ENCODE measurements at places on chromosomes 11 and 22. TPM values are rescaled to one million over a fixed set of nuclear protein-coding genes. Genes with fewer than 3 reads are reported as not detected.
A peak's percentile ranks its signal among the peaks of the same experiment; 100 is the strongest.

Gene MS4A6E
- not detected for total RNA-seq

- DNase-seq: peak; percentile 12
Observed at GRCh38 chr11:3036419-3036818, 20.8 kb downstream of the CARS1 start.

DNA sequence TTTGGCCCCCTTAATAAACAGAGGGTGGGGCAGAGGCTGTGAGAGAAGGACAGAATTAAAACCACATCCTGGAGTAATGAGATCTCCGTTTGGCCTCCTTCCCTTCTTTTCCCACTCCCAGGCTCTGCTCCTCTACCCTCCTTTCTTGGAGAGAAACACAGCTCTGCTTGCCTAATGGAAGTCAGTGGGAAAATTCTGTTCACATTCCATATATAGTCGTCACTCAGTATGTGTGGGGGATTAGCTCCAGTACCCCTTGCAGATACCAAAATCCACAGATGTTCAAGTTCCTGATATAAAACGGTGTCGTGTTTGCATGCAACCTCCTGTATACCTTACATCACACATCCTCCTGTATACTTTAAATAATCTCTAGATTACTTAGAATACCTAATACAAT is 37.6 kb upstream of the THY1 start:
- no peak for DNase-seq

GRCh38 chr11:65422633-65423515 is at the start of gene NEAT1:
Gene NEAT1 (plus strand): TSS chr11:65422798.
- DNase-seq: peak; percentile 97

GRCh38 chr11:84686716-84687115 is 940.4 kb downstream of the DLG2 start:
- DNase-seq: no peak

DNA sequence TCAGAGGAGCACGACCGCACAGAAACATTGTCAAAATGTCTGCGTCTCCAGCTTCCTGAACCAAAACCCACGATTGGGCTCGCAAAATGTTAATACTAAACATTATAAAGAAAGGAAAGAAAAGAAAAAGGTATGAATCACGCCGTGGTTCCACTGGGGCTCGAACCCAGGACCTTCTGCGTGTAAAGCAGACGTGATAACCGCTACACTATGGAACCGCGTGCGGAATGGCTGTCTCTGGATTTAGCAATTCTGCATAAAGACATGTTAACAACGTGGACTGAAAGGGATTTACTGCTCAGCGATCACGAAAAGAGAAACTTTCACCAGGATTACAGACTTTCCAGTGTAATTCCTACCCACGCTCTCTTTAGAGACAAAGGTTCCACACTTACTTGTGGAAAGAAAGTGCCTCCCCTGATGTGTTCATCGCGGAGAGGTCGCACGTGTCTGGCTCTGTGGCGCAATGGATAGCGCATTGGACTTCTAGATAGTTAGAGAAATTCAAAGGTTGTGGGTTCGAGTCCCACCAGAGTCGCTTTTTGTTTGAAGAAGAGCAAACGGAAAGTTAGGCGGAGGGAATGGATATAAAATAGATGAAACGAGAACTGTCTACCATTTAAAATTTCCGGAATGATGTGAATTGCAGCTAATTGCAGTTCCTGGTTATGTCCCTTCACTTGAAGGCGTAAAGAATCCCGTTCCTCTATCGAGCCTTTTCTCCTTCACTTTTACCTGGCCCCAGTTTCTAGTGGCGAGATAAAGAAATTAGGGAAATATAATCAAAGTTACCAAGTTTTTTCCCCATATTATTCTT is 39.7 kb downstream of the OR4D9 start:
- DNase-seq: peak; percentile 81

GRCh38 chr11:121309688-121310087 is 17.1 kb downstream of the SC5D start:
- no peak for DNase-seq

Gene C11orf86
- total RNA-seq: not detected

DNA sequence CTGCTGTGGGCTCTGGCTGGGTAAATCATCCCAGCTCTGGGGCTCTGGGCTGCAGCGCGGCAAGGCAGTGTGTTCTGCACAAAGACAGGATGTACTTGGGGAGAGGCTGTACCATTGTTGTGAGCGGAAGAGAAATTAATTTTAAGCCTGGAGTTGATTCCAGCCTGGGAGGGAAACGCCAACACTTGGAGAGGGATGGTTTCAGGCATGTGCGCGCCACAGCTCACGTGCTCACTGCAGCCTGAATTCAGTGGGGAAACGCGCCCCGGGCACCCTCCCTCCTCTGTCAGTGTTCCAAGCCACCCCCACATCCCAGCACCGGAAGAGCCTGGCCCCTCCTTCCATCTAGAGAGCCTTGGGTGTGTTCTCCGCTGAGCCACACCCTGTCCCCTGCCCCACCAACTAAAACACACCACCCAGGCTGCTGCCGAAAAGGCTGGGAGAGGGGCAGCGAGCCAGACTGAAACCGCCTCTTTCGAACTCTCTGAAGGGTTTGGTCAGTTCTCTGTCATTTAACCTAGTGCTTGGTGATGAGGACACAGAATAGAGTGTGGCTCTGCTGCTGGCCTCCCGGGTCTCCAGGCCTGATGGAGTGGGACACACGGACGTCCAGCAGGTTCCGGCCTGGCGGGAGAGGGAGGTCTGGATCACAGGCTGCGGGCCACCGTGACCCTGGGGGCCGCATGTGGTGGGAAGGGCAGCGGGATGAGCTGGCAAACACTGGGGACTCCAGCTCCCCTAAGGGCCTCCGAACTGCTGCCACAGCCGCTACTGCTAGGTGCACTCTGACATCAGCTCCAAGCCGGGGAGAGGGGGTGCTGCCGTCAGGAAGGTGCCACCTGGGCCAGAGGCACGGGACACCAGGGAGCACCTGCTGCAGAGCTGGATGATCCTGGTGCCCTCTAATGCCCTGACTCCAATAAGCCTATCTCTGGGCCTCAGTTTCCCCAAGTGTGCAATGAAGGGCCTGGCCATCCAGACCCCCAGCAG is 230.8 kb downstream of the CTTN start:
- DNase-seq: peak; percentile 33

GRCh38 chr11:87295237-87295636 is 257.5 kb downstream of the TMEM135 start:
- no peak for DNase-seq

GRCh38 chr22:45223304-45224117 is 17.2 kb downstream of the KIAA0930 start:
- DNase-seq: peak; percentile 25

Gene AAMDC
- 88.3 TPM for total RNA-seq

Gene SYCE3
- total RNA-seq: not detected

Gene PLA2G3
- total RNA-seq: not detected

Gene CPT1B
- 289 TPM for total RNA-seq

Gene OR51E2
- total RNA-seq: not detected

GRCh38 chr11:103688924-103689323 is 347.5 kb upstream of the DDI1 start:
- no peak for DNase-seq

DNA sequence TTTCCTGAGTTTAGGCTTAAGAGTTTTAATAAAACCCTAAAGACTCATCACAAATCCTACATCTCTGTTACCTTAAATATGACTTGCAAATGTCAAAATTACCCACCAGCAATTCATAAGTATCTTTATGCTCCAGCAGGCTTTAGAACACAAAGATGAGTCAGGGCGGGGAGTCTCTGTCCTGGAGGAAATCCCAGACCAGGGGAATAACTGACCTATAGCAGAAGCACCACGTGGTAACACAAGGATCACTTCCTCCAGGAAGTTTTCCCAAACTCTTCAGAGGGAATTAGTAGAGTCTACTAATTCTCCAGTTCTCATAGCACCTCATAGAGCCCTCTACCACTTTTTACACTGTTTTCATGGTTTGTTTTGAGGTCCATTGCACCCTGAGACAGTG is 217.0 kb downstream of the NAV2 start:
- DNase-seq: no peak

GRCh38 chr11:76280151-76280881 is 74.0 kb upstream of the WNT11 start:
- no peak for DNase-seq

Gene OR2AG1
- not detected for total RNA-seq

GRCh38 chr11:134266841-134267251 is 9.3 kb upstream of the GLB1L3 start:
- DNase-seq: no peak

DNA sequence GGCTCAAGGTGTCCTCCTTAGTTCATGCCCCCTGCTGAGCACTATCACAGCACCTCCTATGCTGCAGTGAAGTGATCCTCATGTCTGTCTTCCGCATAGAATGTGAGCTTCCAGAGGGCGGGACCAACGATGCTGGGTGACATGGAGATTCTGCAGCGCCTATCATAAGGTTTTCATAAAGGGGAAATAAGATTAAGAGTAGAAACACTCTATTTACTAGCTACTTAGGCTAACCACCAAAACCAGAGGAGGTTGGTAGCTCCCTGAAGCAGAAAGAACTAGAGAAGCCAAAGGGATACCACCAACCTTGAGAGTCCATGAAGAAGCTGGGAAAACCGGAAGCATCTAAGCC is 39.3 kb upstream of the POU2AF1 start:
- no peak for DNase-seq

GRCh38 chr11:108835624-108836023 is 170.8 kb downstream of the DDX10 start:
- no peak for DNase-seq

DNA sequence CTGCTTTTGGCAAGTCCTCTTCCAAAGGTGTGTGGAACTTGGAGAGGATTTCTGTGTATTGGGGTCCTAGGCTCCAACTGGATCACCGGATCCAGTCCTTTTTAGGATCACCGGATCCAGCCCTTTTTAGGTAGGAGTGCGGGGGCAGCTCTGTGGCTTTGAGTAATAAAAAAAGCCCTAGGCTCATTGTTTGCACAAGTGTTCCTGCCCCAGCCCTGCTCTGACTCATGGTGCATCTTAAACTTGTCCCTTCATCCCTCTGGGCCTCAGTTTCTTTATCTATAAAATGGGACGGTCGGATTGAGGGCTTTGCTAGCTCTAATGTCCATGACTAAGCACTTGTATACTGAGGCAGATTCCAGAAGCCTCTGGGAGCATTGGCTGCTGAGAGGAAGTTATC is 22.7 kb upstream of the CD44 start:
- DNase-seq: no peak

GRCh38 chr22:47282366-47282765 is 519.9 kb downstream of the TBC1D22A start:
- no peak for DNase-seq

Gene MISFA
- 9.8 TPM for total RNA-seq

Gene SLC25A18
- total RNA-seq: 1.1 TPM

Gene MMP12
- not detected for total RNA-seq

DNA sequence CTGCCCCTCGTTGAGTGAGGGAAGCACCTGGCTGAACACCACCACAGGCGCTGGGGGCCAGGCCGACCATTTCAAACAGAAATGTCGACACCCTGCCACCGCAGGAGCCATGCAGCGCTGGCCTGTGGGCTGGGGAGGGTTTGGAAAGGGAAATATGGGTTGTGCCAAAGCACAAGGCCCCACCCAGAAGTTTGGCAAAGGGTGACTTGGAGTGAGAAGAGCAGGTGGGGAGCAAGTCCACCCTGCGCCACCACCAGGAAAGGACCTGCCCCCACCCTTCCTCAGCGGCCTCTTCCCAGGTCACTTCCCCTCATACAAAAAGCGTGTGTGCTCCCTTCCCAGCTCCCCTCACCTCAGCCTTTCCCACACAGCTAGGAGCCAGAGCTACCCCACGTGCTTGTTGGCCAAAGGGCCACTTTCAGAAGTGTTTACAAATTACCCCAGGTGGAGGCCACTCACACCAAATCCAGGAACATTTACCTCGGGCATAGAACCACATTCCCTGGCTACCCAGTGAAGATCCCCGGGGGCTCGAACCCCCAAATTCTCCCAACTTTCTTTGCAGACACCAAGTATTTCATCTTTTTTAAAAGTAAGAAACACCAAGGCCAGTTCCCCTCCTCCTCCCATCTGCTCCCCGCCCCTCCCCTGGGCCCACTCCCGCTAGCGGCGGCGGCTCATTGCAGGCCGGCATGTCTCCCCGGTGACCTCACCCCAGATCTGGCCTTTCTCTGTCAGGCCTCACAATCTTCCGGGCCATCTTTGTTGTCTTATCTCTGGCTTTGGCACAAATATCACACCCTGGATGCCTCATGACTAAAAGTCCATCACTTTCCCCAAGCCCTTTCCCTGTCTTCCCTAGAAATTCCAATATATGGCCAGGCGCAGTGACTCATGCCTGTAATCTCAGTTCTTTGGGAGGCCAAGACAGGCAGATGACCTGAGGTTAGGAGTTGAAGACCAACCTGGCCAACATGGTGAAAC is 20.5 kb upstream of the SCGB1A1 start:
- DNase-seq: peak; percentile 62

- DNase-seq: peak; percentile 52
Observed at GRCh38 chr11:1198561-1199240, 24.2 kb upstream of the MUC5B start.

Gene HPX
- not detected for total RNA-seq

Gene CALCB
- total RNA-seq: 0.17 TPM

Gene ENTHD1
- total RNA-seq: not detected

GRCh38 chr11:103907548-103908455 is 128.6 kb upstream of the DDI1 start:
- DNase-seq: no peak

Gene NAALAD2
- total RNA-seq: 1.7 TPM

Gene BCR
- 36.3 TPM for total RNA-seq

GRCh38 chr11:111963931-111964340 is 26.8 kb downstream of the DIXDC1 start:
- no peak for DNase-seq

DNA sequence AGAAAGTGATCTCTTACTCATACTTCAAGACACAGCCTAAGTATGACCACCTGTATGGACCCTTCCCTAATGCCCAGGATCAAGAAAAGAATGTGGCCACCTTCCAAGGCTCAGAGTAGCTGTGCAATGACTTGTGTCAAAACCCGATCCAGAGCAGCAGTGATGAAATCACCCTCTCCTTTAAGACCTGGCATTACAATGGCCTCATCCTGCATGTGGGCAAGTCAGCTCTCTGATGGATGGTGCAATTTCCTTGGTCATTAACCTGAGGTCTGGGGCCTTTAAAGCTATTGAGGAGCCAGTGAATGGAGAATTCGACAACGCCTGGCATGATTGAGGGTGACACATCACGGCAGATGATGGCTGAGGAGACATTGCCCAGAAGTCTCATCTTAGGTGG is 9.1 kb upstream of the TUBA8 start:
- no peak for DNase-seq

GRCh38 chr11:88484873-88485621 is 147.5 kb upstream of the CTSC start:
- no peak for DNase-seq

GRCh38 chr22:46931881-46932280 is 169.4 kb downstream of the TBC1D22A start:
- no peak for DNase-seq

Gene KRTAP5-9
- not detected for total RNA-seq

Data from right cardiac atrium (tissue), 5 donors.